MM.1S (cell line): ENCODE measurements at places on chromosomes 3 and 15.

- no peak overlapping the region for H3K27ac ChIP-seq
- no peaks in the 10 kb centered on the region for H3K4me1 ChIP-seq
- no peak for DNase-seq
- H3K4me3 ChIP-seq, result no peak overlapping the region
- no peaks in the 10 kb centered on the region for H3K27me3 ChIP-seq
- H3K36me3 ChIP-seq, result no peaks in the 10 kb centered on the region
These were observed 397.4 kb upstream of the AZI2 start for GRCh38 chr3:28745916-28746617.

DNA sequence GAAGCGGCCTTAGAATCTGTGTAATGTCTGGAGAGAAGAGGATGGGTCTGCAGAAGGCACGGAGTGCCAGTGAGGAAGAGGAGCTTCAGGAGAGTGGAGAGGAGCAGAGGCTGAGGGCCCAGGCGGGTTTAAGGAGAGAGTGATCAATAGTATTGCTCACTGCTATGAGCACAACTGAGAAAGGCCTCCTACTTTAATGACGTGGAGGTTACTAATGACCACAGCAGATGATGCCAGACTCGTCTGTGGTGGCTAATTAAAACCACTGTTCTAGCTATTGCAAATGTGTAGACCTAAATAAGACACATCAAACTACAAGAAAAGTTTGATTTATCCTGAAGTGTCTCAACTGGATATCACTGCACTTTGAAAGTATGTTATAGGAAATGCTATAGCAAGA, 33.2 kb downstream of the MTMR10 start:
- H3K4me3 ChIP-seq, result no peak overlapping the region
- DNase-seq, result no peak
- no peaks in the 10 kb centered on the region for H3K27me3 ChIP-seq
- H3K27ac ChIP-seq, result no peak overlapping the region
- H3K4me1 ChIP-seq, result no peaks in the 10 kb centered on the region

- H3K27ac ChIP-seq, result no peak overlapping the region
- DNase-seq, result no peak
- no peaks in the 10 kb centered on the region for H3K4me1 ChIP-seq
- H3K27me3 ChIP-seq, result no peaks in the 10 kb centered on the region
These were observed 239.7 kb downstream of the RPLP1 start for GRCh38 chr15:69692342-69692741.

GRCh38 chr3:190051641-190052040, 69.1 kb downstream of the P3H2 start:
- H3K4me3 ChIP-seq, result no peak overlapping the region
- H3K27me3 ChIP-seq, result no peaks in the 10 kb centered on the region
- DNase-seq, result no peak
- H3K27ac ChIP-seq, result no peak overlapping the region
- no peaks in the 10 kb centered on the region for H3K36me3 ChIP-seq
- H3K4me1 ChIP-seq, result no peaks in the 10 kb centered on the region

- H3K4me3 ChIP-seq, result no peak overlapping the region
- no peak for DNase-seq
- no peaks in the 10 kb centered on the region for H3K36me3 ChIP-seq
- H3K27ac ChIP-seq, result no peak overlapping the region
- H3K27me3 ChIP-seq, result no peaks in the 10 kb centered on the region
These were observed 687.0 kb upstream of the NECTIN3 start for GRCh38 chr3:110384601-110385000.

DNA sequence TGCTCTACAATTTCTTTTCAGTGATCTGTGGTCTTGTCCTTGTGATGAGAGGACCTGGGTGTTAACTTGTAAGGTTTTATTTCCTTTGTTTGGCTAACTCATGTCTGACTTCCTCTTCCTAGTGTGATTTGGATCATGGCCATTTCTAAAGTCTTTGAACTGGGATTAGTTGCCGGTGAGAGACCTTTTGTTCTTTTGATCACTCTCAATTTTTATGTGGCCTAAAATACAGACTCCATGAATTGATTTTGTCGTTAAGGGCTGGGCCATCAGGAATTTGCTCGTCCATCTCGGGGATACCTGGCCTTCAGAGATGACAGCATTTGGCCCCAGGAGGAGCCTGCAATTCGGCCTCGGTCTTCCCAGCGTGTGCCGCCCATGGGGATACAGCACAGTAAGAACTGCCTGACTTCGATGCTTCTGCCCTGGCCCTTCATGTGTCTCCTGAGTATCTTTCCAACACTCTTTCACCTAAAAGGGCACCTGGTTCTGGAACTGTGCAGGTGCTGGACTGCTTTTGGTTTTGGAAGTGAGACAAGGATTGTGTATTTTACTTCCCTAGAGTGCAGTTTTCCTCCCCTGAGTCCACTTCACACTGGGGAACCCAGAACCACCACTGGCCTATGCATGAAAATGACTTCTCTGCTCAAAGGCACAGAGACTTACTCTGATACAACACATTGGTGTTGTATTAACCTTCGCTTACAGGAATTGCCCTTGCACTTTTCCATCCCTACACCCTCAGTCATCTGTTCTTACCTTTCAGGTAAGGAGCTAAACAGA, 13.1 kb upstream of the LRRC2 start:
- no peak for DNase-seq
- H3K4me3 ChIP-seq, result no peak overlapping the region
- H3K4me1 ChIP-seq, result no peaks in the 10 kb centered on the region
- no peaks in the 10 kb centered on the region for H3K27me3 ChIP-seq

GRCh38 chr15:42919799-42920518, 619 bp downstream of the TTBK2 start:
- H3K27me3 ChIP-seq, result no peaks in the 10 kb centered on the region
- H3K4me1 ChIP-seq, result peaks cover 12% of the 10 kb centered on the region
- DNase-seq, result peak; percentile 23
- no peaks in the 10 kb centered on the region for H3K36me3 ChIP-seq

- no peak overlapping the region for H3K4me3 ChIP-seq
- no peaks in the 10 kb centered on the region for H3K27me3 ChIP-seq
- H3K27ac ChIP-seq, result no peak overlapping the region
- no peak for DNase-seq
- no peaks in the 10 kb centered on the region for H3K36me3 ChIP-seq
These were observed 39.5 kb upstream of the UBE3A start for GRCh38 chr15:25478313-25478712.

DNA sequence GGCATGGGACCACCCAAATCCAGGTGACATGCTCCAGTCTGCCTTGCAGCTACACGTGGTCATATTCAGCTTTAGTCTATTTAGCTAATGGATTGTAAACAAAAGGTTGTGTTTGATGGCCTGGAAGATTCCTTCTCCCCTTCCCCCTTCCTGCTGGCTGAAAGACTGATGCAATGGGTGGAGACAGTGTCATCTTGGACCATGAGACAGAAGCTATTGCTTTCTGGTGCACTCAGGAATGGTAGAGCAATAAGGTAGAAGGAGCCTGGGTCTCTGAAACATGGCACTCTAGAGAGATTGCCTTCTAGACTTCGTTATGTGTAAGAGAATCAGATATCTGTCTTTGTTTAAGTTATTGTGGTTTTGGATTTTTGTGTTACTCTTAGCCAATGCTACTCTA, 25.7 kb upstream of the PTX3 start:
- H3K36me3 ChIP-seq, result no peaks in the 10 kb centered on the region
- peaks cover 24% of the 10 kb centered on the region for H3K4me1 ChIP-seq
- no peak overlapping the region for H3K27ac ChIP-seq
- DNase-seq, result no peak
- H3K4me3 ChIP-seq, result no peak overlapping the region

- no peak overlapping the region for H3K27ac ChIP-seq
- DNase-seq, result no peak
- H3K4me3 ChIP-seq, result no peak overlapping the region
- H3K27me3 ChIP-seq, result no peaks in the 10 kb centered on the region
These were observed 91.2 kb downstream of the KCNAB1 start for GRCh38 chr3:156211583-156211982.

DNA sequence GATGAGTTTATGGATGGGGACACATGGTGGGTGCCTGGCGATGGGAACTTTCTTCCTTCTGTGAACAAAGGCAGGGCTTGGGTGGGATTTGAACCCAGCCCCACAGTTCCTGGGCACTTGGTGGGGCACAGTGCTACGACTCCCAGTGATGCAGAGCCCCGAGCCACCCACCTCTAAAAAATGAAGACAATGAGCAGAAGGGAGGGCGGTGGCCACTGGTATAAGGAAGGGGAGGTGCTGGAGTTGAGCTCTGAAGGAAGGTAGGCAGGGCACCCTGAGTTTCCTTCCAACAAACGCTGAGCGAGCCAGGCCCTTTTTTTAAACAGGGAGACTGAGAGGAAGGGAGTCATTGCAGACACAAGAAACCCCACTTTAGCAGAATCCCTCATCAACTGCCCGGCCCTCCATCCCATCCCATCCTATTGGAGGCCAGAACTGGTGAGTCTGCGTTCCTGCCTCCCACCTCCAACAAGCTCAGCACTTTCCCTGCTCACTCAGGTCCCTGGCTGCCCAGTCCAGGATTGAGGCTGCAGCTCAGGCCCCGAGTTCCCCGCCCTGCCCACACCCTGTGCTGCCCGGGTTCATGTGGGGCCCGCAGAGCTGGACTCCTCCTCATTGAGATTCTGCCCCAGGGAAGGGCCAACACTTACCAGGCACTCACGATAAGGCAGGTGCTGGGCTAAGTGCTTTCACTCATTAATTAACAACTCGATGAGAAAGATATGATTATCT, 57.3 kb downstream of the LINGO1 start:
- no peak for DNase-seq
- H3K36me3 ChIP-seq, result no peaks in the 10 kb centered on the region
- H3K4me1 ChIP-seq, result no peaks in the 10 kb centered on the region
- no peak overlapping the region for H3K4me3 ChIP-seq
- H3K27me3 ChIP-seq, result peaks cover 18% of the 10 kb centered on the region

DNA sequence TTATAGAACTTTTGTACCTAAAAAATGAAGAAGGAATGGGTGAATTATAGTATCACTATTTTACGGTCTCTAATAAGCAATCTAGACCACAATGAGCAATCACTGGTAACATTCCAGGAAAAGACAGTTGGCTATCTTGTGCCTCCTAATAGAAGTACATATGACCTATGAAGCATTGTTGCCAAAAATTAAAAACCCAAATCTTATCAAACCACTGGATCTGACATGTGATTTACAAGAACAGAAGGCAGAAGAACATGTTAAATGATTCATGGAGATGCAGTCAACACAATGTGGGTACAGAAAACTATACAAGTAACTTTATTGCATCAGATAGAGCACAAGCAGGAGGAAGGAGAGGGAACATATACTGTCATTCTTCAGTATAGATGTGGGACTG, 14.5 kb upstream of the HYKK start:
- no peaks in the 10 kb centered on the region for H3K4me1 ChIP-seq
- no peak overlapping the region for H3K27ac ChIP-seq
- H3K27me3 ChIP-seq, result no peaks in the 10 kb centered on the region
- H3K36me3 ChIP-seq, result peaks cover 10% of the 10 kb centered on the region; the same call in 1 of the 2 replicates

GRCh38 chr3:139476348-139476747, at the start of gene RBP2:
Gene RBP2 (minus strand): TSS chr3:139476516. CDS start chr3:139476459, 57 bp downstream.
- no peak within 1 kb of the TSS for H3K27ac ChIP-seq
- H3K27me3 ChIP-seq, result no peaks in the 10 kb centered on the region
- H3K4me1 ChIP-seq, result no peaks in the 10 kb centered on the region
- DNase-seq, result no peak

DNA sequence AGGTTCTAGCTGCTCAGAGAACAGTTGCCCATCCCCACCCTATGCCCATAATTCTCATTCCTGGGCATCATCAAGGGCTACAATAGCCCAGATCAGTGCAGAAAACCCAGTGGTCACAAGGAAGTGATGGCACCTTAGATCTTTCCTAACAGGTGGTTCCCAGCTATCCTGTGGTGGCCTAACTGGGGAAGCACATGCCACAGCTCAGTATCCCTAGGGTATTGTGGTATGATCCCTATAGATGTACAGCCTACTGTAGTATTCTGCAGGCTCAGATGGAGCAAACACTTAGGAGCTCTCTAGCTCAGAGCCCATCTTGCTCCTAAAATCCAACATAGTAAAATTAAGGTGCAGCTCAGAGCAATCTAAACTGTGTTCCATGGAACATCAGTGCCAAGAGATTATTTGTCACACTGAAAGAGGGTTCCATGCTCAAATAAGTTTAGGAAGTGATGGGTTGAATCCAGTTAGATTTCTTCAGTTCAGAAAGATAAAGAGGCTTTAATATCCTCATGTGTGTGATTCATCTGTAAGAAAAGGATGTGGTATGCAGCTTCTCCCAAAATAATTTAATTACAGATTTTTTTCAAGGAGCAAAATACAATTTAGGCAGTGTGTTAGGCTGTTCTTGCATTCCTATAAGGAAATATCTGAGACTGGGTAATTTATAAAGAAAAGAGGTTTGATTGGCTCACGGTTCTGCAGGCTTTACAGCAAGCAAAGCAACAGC, 4.4 kb downstream of the A4GNT start:
- H3K27ac ChIP-seq, result no peak overlapping the region
- H3K4me1 ChIP-seq, result no peaks in the 10 kb centered on the region
- no peaks in the 10 kb centered on the region for H3K36me3 ChIP-seq
- no peaks in the 10 kb centered on the region for H3K27me3 ChIP-seq
- no peak for DNase-seq

DNA sequence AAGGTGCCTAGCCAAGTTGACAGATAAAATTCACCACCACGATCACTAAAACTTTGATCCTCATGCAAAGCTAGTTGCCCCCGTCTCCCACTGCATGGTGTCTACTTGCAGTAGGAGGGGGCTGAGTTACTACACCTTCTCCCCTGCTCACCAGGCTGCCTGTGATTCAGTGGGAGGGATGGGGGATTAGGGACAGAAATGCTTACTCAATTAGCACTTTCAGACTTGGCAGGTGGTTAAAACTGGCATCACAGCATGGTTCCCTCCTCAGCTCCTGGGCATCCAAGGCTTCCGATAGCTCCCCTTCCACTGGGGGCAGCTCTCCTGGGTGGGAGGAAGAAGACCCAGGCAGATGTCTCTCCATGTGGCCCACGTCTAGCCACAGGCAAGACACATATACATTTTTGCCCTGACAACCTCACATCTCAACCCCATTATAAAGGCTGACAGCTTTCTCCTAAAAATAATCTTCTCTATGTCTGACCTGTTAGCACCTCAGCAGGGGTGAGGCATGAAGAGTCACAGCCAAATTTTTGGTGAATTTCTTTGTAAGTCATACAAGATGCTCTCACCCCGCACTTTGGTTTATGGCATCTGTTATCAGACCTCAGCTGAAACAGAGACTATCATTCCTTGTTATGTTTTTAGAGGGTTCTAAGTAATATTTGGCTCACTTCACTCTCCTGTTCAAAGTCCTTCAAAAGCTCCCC, 369.0 kb downstream of the SV2B start:
- H3K27ac ChIP-seq, result no peak overlapping the region
- H3K27me3 ChIP-seq, result no peaks in the 10 kb centered on the region
- peaks cover 16% of the 10 kb centered on the region for H3K4me1 ChIP-seq
- DNase-seq, result no peak
